ENCODE measurements at places on chromosomes 11 and 22.

- peak; percentile 30 for DNase-seq
- peak overlapping the region; percentile 79 for H3K27ac ChIP-seq
- peak overlapping the region; percentile 27 for H3K4me3 ChIP-seq
- peaks cover 80% of the 10 kb centered on the region for H3K4me1 ChIP-seq
- no peaks in the 10 kb centered on the region for H3K27me3 ChIP-seq
These were observed 10.7 kb downstream of the STIM1 start for GRCh38 chr11:3866206-3866605.

GRCh38 chr22:50699756-50700386 is 27.2 kb downstream of the SHANK3 start:
- no peak overlapping the region for H3K4me3 ChIP-seq
- peaks cover 5% of the 10 kb centered on the region for H3K4me1 ChIP-seq
- no peaks in the 10 kb centered on the region for H3K27me3 ChIP-seq
- no peak overlapping the region for H3K27ac ChIP-seq
- DNase-seq: peak; percentile 16

- no peak for DNase-seq
- no peaks in the 10 kb centered on the region for H3K4me1 ChIP-seq
- no peaks in the 10 kb centered on the region for H3K27me3 ChIP-seq
- H3K36me3 ChIP-seq: no peaks in the 10 kb centered on the region
- H3K27ac ChIP-seq: no peak overlapping the region
- no peak overlapping the region for H3K4me3 ChIP-seq
These were observed 119.0 kb upstream of the TP53AIP1 start for GRCh38 chr11:129061492-129062230.

DNA sequence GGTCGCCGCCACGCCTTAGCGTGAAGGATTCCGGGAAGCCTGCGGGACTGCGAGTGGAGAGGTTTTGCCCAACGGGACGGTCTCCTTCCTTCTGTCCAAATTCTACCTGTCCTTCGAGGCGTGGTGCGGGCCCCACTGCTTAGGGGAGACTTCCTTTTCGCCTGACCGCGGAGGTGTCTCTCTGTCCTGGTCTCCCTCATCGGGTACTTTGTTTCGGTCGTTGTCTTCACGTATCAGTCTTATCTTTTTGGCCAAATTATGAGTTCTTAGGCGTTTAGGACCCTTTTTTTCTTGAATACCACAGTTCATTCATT is 388 bp downstream of the HINFP start:
- peak overlapping the region; percentile 74 for H3K27ac ChIP-seq
- H3K4me1 ChIP-seq: peaks cover 14% of the 10 kb centered on the region
- peaks cover 5% of the 10 kb centered on the region for H3K36me3 ChIP-seq
- H3K27me3 ChIP-seq: no peaks in the 10 kb centered on the region
- DNase-seq: no peak

- no peak for DNase-seq
- H3K27me3 ChIP-seq: no peaks in the 10 kb centered on the region
- H3K36me3 ChIP-seq: peaks cover 3% of the 10 kb centered on the region
- no peaks in the 10 kb centered on the region for H3K4me1 ChIP-seq
- no peak overlapping the region for H3K4me3 ChIP-seq
These were observed 18.3 kb downstream of the RCN1 start for GRCh38 chr11:32109138-32109537.

DNA sequence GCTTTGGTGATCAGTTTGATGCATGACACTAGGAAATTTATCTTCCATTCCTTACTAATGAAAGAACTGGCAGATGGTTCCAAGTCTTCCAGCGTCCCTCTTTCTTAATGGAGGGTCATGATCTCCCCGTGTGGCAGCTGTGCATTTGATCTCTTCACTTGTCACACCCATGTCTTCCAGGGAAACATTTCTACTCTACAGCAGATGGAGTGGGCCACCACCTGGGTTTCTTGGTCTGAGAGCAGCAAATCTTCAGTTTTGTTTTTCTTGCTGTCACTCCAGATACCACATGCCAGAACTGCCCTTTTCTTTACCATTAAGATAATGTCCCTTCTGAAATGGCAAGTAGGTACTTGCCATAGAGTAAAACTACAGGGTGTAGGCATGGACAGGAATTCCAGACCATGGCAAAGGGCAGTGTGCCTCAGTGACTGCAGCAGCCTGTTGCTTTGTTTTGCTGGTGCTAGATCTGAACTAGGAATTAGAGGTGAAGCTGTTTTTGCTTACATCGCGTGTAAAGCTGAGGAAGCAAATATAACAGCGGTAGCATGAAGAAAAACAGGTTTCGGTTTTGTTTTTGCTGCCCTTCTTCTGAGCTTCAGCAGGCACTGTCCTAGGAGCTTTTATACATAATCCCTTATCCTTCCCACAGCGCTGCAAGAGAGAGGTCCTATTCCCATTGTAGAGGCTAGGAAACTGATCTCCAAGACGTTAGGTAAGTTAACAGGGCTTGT is 20.7 kb upstream of the C11orf96 start:
- no peak overlapping the region for H3K4me3 ChIP-seq
- no peak for DNase-seq
- no peaks in the 10 kb centered on the region for H3K27me3 ChIP-seq
- peaks cover 7% of the 10 kb centered on the region for H3K36me3 ChIP-seq
- peaks cover 46% of the 10 kb centered on the region for H3K4me1 ChIP-seq
- peak overlapping the region; percentile 85 for H3K27ac ChIP-seq

DNA sequence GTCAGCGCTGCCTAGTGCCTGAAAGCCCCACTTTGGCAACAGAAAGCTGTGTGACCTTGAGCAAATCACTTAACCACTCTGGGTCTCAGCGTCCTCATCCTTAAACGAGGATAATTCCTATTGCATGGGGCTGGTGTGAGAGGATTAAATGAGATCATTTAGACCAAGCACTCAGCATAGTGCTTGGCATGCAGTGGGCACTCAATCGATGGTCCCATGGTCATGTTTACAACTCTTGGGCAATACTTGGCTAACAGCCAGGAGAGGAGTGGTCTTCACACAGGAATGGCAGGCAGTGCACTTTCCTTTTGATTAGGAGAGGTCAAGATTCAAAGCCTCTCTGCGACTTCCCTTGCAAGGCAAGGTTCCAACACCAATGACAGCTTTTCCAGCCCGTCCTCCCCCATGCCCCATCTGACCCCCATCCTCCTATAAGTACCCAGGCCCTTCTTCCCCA is 14.1 kb downstream of the TNKS1BP1 start:
- H3K27me3 ChIP-seq: no peaks in the 10 kb centered on the region
- H3K36me3 ChIP-seq: peaks cover 53% of the 10 kb centered on the region
- no peak for DNase-seq
- peak overlapping the region; percentile 92 for H3K27ac ChIP-seq

GRCh38 chr22:37887584-37888378 is 18.3 kb upstream of the MICALL1 start:
- peaks cover 12% of the 10 kb centered on the region for H3K36me3 ChIP-seq
- no peak overlapping the region for H3K27ac ChIP-seq
- DNase-seq: peak; percentile 31
- H3K27me3 ChIP-seq: no peaks in the 10 kb centered on the region
- H3K4me3 ChIP-seq: no peak overlapping the region
- H3K4me1 ChIP-seq: peaks cover 4% of the 10 kb centered on the region

GRCh38 chr11:6927030-6927617 is 898 bp downstream of the ZNF215 start:
- H3K4me3 ChIP-seq: peak overlapping the region; percentile 63
- H3K36me3 ChIP-seq: no peaks in the 10 kb centered on the region
- H3K27me3 ChIP-seq: no peaks in the 10 kb centered on the region
- H3K27ac ChIP-seq: no peak overlapping the region
- H3K4me1 ChIP-seq: peaks cover 7% of the 10 kb centered on the region

- H3K36me3 ChIP-seq: no peaks in the 10 kb centered on the region
- H3K4me3 ChIP-seq: no peak overlapping the region
- DNase-seq: no peak
- H3K27ac ChIP-seq: no peak overlapping the region
- H3K4me1 ChIP-seq: no peaks in the 10 kb centered on the region
These were observed 357.6 kb downstream of the BRD1 start for GRCh38 chr22:49469896-49470740.

DNA sequence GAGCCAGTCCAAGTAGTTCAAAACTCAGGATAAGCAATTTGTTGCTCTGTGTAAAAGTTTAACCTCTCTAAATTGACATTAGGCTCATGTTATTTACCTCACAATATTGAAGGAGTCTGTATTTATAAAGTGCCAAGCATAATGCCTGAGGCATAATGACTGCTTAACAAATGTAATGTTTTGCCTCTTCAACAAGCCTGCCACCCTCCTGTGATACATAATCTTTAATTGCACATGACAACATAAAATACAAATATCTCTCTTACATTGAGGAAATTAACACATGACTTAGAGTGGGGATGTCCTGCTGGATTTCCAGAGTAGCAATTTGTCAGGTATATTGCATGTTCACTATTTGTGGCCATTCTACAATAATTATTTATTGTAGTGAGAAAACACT is 469.2 kb upstream of the ANO5 start:
- no peaks in the 10 kb centered on the region for H3K36me3 ChIP-seq
- H3K27ac ChIP-seq: no peak overlapping the region
- H3K4me1 ChIP-seq: no peaks in the 10 kb centered on the region

- peaks cover 2% of the 10 kb centered on the region for H3K27me3 ChIP-seq
- H3K27ac ChIP-seq: no peak overlapping the region
- no peaks in the 10 kb centered on the region for H3K36me3 ChIP-seq
These were observed 22.1 kb downstream of the CD6 start for GRCh38 chr11:60993615-60994014.

DNA sequence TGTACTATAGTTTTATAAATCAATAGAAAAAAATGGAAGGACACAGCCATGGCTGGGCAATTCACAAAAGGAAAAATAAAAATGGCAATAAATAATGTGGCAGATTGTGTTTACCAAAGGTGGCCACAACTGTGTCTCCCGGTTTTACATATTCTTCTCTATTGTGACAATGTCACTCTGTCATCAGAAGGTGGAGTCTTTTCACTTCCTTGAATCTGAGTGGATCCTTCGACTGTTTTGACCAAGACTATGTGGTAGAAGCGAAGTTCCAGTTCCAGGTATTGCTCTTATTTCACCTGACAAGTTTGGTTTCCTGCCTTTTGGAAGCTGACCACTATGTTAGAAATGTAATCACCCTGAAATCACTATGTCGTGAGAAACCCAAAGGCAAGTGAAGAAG is 31.0 kb upstream of the HSD17B12 start:
- DNase-seq: no peak
- H3K27ac ChIP-seq: no peak overlapping the region
- no peaks in the 10 kb centered on the region for H3K27me3 ChIP-seq
- no peak overlapping the region for H3K4me3 ChIP-seq

- no peak overlapping the region for H3K27ac ChIP-seq
- no peaks in the 10 kb centered on the region for H3K4me1 ChIP-seq
- no peak overlapping the region for H3K4me3 ChIP-seq
- H3K36me3 ChIP-seq: no peaks in the 10 kb centered on the region
These were observed 406.5 kb upstream of the B3GAT1 start for GRCh38 chr11:134818516-134818915.

DNA sequence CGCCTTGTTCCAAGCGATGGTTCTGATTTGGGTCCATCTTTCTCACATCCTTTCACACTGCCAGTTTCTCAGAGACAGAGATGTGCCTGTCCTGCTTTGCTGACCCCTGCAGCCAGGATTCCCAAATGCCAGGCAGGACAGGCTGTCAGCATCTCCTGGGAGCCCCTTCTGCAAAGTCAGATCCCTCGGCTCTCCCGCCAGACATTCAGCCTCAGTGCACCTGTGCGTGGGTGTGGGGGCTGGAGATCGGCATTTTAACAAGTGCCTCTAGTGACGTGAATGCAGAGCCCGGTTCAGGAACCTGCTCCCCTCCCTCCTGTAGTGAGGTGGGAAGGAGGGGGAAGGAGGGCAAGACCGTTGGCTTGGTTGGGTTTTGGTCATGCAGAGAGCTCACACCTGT is 108.9 kb upstream of the FGF3 start:
- peaks cover 2% of the 10 kb centered on the region for H3K27me3 ChIP-seq
- no peak overlapping the region for H3K27ac ChIP-seq
- DNase-seq: peak; percentile 28
- no peaks in the 10 kb centered on the region for H3K4me1 ChIP-seq
- no peaks in the 10 kb centered on the region for H3K36me3 ChIP-seq

GRCh38 chr22:30782613-30783012 is 87.9 kb downstream of the OSBP2 start:
- no peaks in the 10 kb centered on the region for H3K4me1 ChIP-seq
- no peak for DNase-seq
- no peaks in the 10 kb centered on the region for H3K27me3 ChIP-seq
- no peaks in the 10 kb centered on the region for H3K36me3 ChIP-seq
- no peak overlapping the region for H3K27ac ChIP-seq

- no peak overlapping the region for H3K4me3 ChIP-seq
- no peak for DNase-seq
- no peak overlapping the region for H3K27ac ChIP-seq
- H3K27me3 ChIP-seq: no peaks in the 10 kb centered on the region
These were observed 3.8 kb downstream of the ALKBH8 start for GRCh38 chr11:107561688-107562087.

GRCh38 chr22:30308093-30308492 is 18.6 kb downstream of the TBC1D10A start:
- H3K36me3 ChIP-seq: no peaks in the 10 kb centered on the region
- H3K4me3 ChIP-seq: no peak overlapping the region
- no peaks in the 10 kb centered on the region for H3K27me3 ChIP-seq
- no peak overlapping the region for H3K27ac ChIP-seq

- no peaks in the 10 kb centered on the region for H3K36me3 ChIP-seq
- no peak overlapping the region for H3K27ac ChIP-seq
- H3K4me3 ChIP-seq: no peak overlapping the region
These were observed 19.8 kb upstream of the FJX1 start for GRCh38 chr11:35598254-35599125.

DNA sequence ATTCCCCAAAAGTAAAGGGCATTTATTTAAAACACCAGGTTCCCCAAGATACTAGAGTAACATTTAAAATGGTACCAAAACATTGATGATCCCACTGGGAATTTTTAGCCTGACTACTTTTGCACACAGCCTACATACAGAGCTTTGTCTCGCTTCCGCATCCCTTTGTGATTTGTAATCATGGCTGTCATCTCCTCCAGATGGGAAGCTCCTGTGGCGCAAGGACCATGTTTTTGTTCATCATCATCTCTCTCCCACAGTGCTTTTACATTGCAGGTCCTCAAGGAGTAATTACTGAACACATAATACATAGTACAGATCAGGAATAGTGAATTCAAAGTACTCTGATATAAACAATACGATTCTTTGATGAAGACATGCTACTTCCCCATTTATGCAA is 231.2 kb upstream of the MTNR1B start:
- no peak overlapping the region for H3K4me3 ChIP-seq
- DNase-seq: no peak
- H3K27me3 ChIP-seq: no peaks in the 10 kb centered on the region
- H3K36me3 ChIP-seq: no peaks in the 10 kb centered on the region

GRCh38 chr11:66856496-66857233 is at the start of gene LRFN4:
Gene LRFN4, plus strand, starts transcription at chr11:66857064. Its CDS starts 681 bp downstream, at chr11:66857745.
- peaks cover 3% of the 10 kb centered on the region for H3K4me1 ChIP-seq
- DNase-seq: no peak
- peak within 1 kb of the TSS; percentile 90 for H3K27ac ChIP-seq
- H3K36me3 ChIP-seq: peaks cover 19% of the 10 kb centered on the region
- peak within 1 kb of the TSS; percentile 76 for H3K4me3 ChIP-seq
- no peaks in the 10 kb centered on the region for H3K27me3 ChIP-seq

DNA sequence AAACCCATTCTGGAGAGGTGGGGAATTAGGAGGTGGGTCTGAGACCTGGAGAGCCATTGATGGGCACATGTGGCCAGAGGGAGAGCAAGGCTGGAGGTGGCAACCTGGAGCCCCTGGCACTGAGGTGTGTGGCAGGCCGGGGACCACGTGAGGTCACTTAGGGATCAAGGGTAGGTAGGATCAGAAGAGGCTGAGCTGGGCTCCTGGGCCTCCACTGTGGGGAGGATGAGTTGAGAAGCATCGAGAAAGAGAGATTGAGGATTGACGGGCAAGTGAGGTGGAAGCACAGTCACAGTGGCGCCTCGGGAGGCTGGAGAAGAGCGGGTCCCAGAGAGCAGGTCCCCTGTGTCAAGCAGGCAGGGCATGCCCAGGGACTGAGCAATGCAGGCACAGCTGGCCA is 4.1 kb downstream of the GNAZ start:
- peak; percentile 7 for DNase-seq
- H3K27ac ChIP-seq: no peak overlapping the region
- no peaks in the 10 kb centered on the region for H3K27me3 ChIP-seq
- no peak overlapping the region for H3K4me3 ChIP-seq
- no peaks in the 10 kb centered on the region for H3K4me1 ChIP-seq

All from psoas muscle (tissue), 8 donors.